ENCODE measurements at places on chromosomes 6 and 20. TPM values are rescaled to one million over a fixed set of nuclear protein-coding genes. Genes with fewer than 3 reads are reported as not detected.

Gene FAM209B
- total RNA-seq: not detected

GRCh38 chr6:4736371-4736873 lies 39.8 kb upstream of the CDYL start:
- DNase-seq: no peak

- no peak for DNase-seq
Measured at GRCh38 chr6:149443411-149444181, 41.2 kb downstream of the ZC3H12D start.

DNA sequence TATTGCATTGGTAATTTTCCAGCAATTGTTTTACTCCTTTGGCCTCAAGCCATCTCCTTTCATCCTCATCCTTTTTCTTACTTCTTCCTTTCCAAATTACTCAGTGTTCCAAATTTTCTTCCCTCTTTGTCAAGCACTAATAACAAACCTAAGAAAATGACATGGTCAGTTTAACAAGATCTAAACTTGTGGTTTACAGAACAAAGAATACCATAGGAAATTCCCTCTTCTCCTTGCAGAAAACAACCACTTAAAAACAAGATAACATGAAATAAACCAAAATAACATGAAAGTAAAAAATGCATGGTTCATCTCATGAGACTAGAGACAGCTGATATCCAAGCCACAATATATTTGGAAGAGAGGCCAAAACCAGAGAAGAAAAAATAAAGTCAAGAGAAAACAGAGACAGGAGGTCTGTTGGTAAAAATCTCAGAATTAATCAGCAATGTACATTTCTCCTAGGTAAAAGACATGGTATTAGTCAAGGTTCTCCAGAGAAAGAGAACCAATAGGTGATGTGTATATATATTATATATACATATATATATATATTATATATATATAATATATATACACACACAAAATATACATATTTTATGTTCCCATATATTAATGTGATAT lies 51.0 kb upstream of the SENP6 start:
- no peak for DNase-seq

GRCh38 chr20:21234806-21235483 lies 68.2 kb upstream of the XRN2 start:
- DNase-seq: no peak

DNA sequence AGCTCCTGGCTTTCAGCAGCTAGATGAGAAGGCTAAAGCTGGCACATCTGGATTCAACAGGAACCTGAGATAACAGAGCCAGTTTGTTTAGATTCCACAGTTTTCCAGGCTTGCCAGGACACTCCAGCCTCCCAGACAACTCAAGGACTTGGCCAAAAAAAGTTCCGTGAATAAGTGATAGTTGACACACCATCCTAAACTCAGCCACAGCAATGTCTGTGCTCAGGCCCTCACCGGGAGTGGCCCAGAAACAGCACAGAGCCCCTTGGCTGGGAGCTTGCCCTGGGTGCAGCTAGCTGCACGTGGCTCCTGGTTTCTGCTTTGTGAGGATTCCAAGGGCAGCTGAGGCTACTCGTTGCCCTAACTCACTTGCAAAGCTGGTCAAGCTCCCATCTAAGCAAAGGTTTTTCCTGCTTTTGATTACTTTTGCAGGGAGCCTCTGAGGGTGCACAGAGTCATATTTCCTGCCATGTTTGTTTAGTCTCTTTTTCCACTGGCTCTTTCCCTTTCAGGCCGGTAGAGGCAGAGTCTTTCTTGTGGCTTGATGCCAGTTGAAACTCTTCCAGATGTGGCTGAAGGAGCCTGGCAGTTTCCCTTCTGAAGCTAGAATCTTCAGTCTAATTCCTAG lies 118.3 kb upstream of the ECI2 start:
- no peak for DNase-seq

Gene IP6K3
- total RNA-seq: 2.7 TPM

- DNase-seq: no peak
Measured at GRCh38 chr20:55685841-55686240, 319.5 kb downstream of the CBLN4 start.

GRCh38 chr6:126947070-126947469 lies 171.4 kb upstream of the RSPO3 start:
- no peak for DNase-seq

Gene MEI4
- total RNA-seq: 0.86 TPM

GRCh38 chr20:41627001-41627495 lies 8.9 kb upstream of the CHD6 start:
- DNase-seq: no peak

Gene PSMG4
- total RNA-seq: 37.2 TPM

Gene GJA1
- total RNA-seq: 19.4 TPM

Gene PNLDC1
- total RNA-seq: not detected

Gene NECAB3
- total RNA-seq: 146 TPM

GRCh38 chr6:56040889-56041301 lies 165.5 kb upstream of the BMP5 start:
- DNase-seq: no peak

Gene CLPSL2
- total RNA-seq: not detected

- DNase-seq: no peak
Measured at GRCh38 chr6:18397701-18398100, 10.6 kb downstream of the RNF144B start.

- DNase-seq: no peak
Measured at GRCh38 chr6:104711371-104711770, 148.3 kb downstream of the HACE1 start.

GRCh38 chr6:15327271-15327670 lies 81.4 kb downstream of the JARID2 start:
- peak; percentile 34 for DNase-seq

DNA sequence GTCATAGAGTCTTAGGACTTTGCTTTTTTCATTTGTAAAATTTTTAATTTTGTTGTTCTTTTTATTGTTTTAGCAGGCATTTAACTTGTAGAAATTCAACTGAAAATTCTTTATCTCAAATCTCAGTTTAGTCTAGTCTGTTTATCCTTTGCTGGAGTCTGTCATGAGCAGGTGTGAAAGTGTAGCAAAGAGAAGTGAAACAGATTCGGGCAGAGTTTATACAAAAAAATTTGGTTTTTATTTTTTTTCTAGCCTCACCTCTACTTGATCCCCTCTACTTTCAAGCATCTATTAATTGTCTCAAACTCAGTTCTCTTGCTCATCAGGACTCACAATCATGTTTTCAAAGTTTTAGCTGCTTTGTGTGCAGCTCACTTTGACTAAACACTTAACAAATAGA lies 655.2 kb downstream of the HDGFL1 start:
- no peak for DNase-seq

GRCh38 chr6:126054258-126054702 lies 67.9 kb downstream of the TRMT11 start:
- DNase-seq: peak; percentile 18

Gene TSBP1
- not detected for total RNA-seq

DNA sequence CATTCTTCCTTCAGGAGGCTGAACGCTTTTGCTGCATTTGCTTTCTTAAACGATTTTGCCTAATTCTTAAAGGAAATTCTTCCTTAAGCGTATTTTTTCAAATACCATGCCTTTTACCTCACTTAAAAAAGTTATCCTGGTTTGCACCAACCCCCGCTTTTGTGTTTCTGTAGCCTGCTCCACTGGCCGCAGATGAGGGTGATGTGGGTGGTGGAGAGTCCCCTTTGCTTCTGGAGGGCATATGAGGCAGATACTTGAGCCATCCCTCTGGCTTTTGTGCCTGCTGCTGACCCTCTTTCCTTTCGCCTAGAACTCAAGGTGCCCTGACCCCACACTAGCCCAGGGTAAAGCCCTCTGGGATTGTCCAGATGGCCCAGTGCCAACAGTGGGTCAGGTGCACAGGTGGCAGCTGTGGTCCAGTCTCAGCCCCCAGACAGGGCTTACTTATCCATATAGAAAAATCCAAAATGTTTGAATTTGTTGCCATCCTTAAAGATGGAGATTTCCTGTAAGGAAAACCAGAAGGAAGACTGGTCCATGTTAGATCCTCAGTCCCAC lies 43.9 kb downstream of the SPATA2 start:
- DNase-seq: no peak
